ENCODE measurements at places on chromosomes 7 and 10.

DNA sequence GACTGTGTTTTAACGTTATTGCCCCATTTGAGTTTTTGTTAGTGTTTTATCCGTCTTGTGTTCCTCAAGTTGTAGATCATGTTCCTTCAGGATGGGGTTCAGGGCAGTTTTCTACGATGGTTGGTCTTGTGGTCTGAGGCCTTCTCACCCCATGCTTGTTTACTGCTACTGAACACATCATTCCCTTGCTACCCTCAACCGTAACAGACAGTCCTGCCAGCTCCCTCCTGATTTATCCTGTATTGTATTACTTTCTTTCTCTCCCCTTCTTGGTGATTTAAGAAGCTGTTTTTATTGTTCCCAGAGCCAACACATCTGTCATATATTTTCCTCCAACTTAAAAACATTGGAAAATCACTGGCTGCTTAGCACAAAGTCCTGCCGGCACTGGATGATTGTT lies 719.8 kb downstream of the INHBA start:
- no peak for DNase-seq

- DNase-seq = no peak
Measured at GRCh38 chr7:24932815-24933214, 47.2 kb downstream of the OSBPL3 start.

DNA sequence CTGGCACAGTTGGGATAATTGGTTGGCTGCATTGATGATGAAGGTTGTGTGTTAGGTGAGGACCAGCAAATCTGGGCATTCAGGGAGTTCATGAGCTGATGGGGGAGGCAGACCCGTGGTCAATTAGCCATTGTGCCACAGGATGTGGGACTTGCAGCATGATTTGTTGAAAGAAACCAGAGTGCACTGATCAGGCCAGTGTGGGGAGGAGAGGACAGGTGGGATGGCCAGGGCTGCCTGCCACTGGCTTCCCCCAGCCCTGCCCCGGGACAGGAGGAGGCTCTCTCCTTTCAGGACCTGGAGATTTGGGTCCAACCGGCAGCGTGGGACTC lies 4.3 kb downstream of the CLIP2 start:
- DNase-seq = no peak

DNA sequence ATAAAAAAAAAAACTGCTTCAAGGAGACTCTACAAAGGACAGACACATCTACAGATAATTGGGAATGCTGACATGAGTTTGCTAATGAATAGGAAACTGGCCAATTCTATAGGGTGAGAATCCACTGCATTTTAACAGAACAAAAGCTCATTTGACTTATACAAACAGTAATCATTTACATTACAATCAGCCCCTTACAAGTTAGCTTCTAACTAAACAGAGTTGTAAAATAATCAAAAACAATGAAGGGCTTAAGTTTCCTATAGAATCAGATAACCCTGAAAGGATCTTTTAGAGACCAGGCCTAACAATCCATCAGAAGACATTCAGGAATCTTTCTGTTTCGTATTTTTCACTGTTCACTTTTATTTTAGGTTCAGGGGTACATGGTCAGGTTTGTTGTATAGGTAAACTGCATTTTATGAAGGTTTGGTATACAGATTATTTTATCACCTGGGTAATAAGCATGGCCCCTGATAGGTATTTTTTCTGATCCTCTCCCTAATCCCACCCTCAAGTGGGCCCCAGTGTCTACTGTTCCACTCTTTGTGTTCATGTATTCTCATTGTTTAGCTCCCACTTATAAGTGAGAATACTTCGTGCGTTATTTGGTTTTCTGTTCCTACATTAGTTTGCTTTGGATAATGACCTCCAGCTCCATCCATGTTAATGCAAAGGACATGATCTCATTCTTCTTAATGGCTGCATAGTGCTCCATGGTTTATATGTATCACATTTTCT lies 131.3 kb upstream of the NOBOX start:
- DNase-seq = no peak

DNA sequence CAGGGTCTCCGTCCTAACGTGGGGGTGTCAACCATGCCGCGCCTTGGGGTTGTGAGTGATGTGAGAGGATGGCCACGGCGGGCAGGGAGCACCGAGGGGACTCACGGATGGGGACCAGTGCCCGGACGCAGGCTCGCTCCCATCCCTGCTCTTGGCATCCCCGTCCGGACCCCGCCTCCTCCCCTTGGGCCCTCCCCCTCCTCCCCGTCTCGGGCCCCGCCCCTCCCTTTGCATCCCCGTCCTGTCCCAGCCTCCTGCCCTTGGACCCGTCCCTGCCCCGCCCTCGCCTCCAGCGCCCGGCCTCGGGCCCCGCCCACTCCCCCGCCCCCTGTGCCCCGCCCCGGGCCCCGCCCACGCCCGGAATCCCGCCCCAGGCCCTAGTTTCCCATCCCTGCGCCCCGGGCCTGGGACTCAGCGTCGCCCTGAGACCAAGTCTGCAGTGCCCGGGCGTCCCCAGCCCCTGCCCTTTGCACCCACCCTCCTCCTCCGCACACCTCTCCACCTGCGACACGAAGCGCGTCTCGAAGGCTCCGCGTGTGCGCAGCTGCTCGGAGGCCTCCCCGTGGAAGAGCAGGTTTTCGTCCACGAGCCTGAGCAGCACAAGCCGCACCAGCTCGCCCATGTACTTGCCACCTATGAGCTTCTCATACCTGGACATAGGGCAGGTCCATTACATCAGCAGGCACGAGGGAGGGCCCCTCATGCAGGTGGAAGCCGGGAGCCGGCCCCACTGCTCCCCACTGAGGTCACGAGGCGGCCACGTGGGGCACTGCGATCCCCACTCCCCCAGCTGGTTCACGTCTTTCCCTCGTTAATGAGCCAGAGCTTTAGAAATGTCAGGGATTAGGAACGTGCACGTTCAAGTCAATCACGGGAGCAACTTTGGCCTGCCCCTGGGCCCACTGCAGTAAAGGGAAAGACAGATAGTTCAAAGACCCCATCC lies 5.1 kb upstream of the MYL7 start:
- DNase-seq = peak; percentile 72

GRCh38 chr7:3579638-3580219 lies 278.7 kb downstream of the SDK1 start:
- no peak for DNase-seq

- DNase-seq = no peak
Measured at GRCh38 chr7:28002638-28003037, 178.0 kb downstream of the JAZF1 start.

Measured in activated CD8-positive, alpha-beta memory T cell treated with anti-CD3 and anti-CD28 coated beads, Interleukin-2, amount 50 U/mL, for 4 hours (primary cell).